ENCODE measurements at places on chromosomes 6 and 20. TPM values are rescaled to one million over a fixed set of nuclear protein-coding genes. Genes with fewer than 3 reads are reported as not detected.

FAM209A gene
- not detected for total RNA-seq

DNA sequence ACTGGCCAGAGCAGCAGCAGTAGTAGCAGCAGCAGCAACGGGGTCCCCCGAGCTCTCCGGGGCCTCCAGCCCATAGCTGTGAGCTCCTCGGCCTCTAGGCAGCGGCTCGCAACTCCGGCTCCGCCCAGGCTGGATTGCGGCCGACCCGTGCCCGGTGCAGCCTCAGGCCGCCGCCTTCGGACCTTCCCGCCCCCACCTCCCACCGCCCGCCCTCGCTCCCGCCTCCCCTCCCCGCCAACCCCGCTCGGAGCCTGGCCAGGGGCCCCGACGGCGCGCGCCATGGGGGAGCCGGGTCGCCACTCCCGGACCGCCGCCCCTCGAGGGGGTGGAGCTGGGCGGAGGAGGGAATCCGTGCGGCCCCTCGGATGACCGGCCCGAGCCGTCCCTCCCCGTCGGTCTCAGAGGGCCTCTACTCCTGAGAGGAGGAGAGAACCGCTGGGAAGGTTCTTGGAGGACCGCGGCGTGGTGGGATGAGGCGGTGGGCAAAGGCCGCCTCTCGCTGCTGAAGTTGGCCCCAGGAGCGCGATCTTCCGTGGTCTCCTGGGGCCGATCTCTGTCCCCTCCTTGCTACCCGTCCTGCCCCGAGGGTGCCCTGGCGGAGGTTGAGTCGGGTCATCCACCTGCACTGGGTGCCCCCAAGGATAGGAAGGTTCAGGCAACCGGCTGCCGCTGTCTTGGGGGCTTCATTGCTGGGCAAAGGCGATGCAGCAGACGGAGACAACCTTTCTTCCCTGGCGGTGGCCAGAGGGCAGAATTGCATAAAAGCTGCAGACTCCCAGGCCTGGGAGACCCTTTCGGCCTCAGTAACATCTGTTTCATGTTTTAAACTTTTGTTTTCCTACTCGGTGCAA is at the start of gene ADAM33:
TSS of gene ADAM33 (minus strand) at position 80 of the 851 bp plus-strand sequence. CDS start at position 74, 6 bp downstream.
- DNase-seq, result peak; percentile 58

- DNase-seq, result no peak
Measured at GRCh38 chr6:6317386-6317785, 3.1 kb downstream of the F13A1 start.

DNA sequence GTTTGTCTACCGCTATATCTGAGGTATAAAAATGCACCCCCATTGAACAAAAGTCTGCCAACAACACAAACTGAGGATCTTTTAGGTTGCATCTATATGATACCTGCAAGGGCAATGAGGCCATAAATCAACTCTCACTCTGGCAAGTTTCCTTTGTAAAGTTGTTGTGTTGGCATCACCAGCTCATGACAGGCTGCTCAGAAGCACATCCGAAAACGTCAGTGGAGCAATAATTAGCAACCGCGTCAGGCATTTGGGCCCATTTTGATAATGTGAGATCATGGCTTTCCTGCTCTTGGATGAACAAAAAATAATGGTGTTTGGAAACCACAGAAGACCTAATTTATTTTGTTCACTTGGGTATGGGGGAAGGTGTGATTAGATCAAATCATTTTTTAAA is 12.0 kb upstream of the SLC22A3 start:
- no peak for DNase-seq

DNA sequence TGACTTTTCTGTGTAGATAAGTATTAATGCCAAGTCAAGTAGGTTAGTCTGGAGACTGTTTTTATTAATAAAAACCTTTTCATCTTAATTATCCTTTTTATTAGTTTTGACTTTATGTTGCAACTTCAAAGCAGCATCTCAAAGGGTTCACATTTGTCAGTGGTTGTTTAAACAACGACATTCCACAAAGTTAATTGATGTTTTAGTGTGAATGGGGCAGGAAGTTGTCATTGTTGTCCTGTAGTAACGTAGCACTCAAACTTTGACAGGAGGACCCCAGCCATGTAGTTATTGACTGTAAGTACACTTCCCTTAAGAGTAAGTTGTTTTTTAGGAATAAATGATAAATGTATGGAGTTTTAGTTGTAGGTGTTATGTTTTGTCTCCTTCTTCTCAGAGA is 11.3 kb downstream of the SLC16A10 start:
- DNase-seq, result no peak

DNA sequence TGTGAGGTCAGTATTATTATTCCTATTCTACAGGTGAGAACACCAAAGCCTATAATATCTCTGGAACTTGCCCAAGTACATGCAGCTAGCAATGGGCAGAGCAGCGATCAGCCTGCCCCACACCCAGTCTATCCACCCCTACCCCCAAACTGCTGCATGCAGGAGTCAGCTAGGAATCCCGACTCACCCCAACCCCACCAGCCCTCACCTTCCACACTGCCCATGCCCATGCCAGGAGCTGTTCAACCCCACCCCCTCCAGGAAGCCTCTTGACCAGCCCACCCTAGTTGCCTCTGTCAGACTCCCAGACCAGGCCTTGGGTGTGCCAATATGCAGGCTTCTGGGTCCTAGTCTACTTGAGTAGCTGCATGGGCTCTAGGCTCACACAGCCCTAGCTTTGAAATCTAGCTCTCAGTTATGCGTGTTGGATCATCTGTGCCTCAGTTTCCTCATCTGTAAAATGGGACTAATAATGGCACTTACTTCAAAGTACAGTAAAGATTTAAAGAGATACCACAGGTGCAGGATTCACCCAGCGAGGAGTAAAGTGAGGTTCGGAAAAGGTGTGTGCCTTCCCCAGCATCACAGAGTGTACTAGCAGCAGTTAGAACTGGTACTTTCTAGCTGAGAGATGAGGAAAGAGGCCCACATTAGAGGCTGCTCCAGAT is 173.2 kb downstream of the VEGFA start:
- DNase-seq, result no peak

DNA sequence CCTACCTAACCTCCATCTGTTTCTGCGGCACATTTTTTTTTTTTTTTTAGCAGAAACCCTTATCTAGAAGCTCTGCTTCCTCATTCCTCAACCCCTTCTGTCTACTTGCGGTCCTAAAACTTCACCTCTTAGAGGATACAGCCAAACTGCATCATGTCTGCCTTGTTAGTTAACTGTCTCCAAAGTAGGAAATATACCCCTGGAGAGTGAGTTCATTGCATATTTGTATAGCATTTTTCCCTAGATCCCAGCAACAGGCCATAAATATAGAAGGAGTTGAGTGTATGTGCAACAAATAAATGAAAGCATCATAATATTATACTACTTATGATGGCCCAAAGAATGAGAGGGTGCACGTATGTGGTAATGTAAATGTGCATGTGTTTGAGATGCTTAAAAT is 1288.6 kb upstream of the GJE1 start:
- no peak for DNase-seq

RBM24 gene
- total RNA-seq, result 0.33 TPM

DNA sequence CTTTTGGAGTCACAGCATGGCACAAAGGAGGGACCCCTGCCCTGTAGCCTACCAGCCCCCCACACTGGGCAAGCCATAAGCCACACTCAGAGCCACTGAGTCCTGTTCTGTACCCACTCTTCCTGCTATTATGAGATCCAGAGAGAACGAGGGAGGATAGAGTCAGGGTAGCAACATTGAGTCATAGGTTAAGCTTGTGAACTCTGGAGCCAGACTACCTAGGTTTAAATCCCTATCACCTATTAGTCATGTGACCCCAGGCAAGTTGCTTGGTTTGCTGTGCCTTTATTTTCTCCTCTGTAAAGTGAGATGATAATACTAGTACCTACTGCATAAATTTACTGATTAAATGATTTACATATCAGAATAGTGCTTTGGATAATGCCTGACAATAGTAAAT is 540 bp downstream of the CNBD2 start:
- no peak for DNase-seq

GRCh38 chr6:93416571-93417420 is 2.6 kb downstream of the EPHA7 start:
- DNase-seq, result peak; percentile 65

DNA sequence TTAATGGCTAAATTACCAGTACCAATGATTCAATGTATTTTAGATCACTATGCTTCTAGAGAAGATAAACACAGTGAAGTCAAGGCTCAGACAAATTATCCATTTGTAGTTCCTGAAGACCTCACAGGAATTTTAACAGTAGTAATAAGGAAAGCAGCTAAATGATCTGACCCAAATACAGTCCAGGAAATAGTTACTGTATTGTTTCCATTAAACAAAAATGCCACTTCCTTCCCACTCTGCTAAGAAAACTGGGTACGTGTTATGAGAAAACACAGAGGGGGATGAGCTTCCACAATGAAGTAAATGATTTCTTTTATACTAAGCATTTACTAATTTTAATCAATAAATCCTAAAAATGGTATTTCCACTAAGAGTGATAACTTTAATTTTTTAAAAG is 127.9 kb downstream of the CDK19 start:
- no peak for DNase-seq

CLVS2 gene
- not detected for total RNA-seq

DNA sequence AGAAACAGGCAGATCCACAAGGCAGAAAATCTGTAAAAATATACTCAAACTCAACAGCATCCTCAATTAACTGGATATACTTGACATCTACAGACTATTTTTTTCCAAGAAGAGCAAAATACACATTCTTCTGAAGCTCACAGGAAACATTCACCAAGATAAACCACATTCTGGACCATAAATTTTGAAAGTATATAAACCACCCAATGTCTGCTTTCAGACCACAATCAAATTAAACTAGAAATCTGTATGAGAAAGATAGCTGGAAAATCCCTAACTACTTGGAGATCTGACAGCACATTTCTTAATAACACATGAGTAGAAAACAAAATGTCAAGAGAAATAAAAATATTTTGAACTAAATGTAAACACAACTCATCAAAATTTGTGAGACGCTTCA is 195.5 kb downstream of the ERMARD start:
- DNase-seq, result no peak

- no peak for DNase-seq
Measured at GRCh38 chr6:64221776-64222175, 586.2 kb downstream of the PHF3 start.

GRCh38 chr6:36422714-36423100 is 19.9 kb downstream of the PXT1 start:
- no peak for DNase-seq

JPH2 gene
- 9.9 TPM for total RNA-seq

- no peak for DNase-seq
Measured at GRCh38 chr6:154805288-154805911, 72.2 kb downstream of the SCAF8 start.

DNA sequence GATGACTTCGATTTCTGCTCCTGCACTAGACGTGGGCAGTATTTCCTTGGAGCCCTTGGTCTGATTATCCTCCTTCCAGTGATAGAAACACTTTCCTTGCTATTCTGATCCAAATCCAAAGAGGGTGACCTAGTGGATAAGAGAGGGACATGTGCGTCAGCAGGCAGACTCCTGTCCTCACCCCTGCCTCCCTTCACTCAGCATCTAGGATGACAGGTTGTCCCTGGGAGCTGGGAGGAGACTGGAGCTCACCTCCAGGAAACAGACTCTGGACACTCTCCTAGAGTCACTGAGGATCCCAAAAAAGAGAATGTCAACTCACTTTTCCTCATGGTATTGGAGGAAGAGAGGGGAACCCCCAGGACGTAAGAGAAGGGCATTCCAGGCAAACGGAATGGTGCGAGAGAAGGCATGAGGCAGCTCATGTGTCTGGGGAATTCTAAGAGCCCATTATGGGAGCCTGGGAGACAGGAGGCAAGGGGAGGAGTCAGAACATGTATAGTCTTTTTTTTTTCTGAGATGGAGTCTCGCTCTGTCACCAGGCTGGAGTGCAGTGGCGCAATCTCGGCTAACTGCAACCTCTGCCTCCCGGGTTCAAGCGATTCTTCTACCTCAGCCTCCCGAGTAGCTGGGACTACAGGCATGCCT is 2.2 kb downstream of the C20orf173 start:
- no peak for DNase-seq

DNA sequence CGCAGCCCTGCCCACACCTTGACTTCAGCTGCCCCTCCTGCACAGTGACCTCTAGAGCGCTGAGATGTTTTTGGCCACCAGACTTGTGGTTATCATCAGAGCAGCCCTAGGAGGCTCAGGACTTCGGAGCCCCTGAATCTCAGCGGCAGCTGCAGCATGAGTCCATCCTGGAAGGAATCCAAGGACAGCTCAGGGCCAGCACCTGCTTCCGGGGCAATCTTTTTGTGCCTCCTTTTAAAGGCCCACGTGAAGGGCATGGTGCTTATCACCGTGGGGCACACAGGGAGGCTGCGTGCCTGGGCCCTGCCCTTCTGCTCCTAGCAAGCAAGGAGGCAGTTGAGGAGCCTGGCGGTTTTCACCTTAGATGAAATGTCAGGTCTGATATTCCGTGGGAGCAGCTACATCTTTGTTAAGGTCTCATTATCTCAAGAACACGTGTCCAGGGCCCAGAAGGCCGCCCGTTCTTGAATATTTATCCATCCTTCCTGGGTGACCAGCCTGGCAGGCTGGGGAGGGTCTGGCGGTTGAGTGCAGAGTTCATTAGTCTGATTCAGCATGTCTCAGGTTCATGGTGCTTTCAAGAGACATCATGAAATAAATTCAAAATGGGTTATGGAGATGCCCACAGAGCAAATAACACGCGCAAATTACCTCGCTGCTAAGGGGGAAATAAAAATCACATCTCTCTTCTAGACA is 392.4 kb downstream of the TAF4 start:
- DNase-seq, result no peak

GRCh38 chr20:9608639-9609340 is 94.4 kb downstream of the LAMP5 start:
- DNase-seq, result no peak

C20orf141 gene
- total RNA-seq, result not detected

GRCh38 chr20:48841875-48842529 is 14.2 kb upstream of the PREX1 start:
- DNase-seq, result peak; percentile 63

DNA sequence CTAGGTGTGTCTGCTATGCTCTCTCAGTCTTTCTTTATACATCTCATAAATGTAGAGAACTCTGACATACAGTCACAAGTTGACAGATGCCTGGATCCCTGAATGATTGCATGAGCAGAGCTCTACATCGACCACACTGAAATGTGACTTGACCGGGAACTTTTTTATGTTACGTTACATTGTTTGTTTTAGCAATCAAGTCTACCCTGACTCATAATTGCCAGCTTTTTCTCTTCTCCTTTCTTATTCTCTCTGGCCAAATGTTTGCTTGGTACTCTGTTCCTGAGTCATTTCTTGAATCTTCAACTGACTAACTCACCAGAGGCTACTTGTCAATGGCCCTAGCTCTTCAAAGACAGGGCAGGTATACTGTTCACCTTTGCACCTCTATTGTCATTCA is 213.6 kb upstream of the DTNBP1 start:
- no peak for DNase-seq
